ENCODE measurements at places on chromosomes 3 and 15.

- no peak for DNase-seq
Observed at GRCh38 chr3:9183011-9183410, 66.4 kb downstream of the SRGAP3 start.

DNA sequence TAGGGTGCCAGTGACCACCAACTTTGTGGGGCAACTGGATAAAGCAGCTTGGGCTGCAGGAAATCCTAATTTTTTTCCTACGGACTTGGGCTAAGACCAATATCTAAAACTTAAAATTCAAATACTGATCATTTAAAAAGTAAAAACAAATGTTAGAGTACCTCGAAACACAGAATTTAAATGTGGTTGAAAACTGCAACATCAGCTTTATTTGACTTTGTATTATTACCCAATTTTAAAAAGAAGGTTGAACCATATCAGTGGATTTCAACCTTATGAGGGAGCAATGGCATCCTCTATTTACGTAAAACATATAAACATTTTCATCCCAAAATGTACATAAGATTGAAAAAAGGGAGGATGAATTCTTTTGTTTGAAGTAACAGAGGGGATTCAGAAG lies 26.2 kb downstream of the CFAP20DC start:
- no peak for DNase-seq

DNA sequence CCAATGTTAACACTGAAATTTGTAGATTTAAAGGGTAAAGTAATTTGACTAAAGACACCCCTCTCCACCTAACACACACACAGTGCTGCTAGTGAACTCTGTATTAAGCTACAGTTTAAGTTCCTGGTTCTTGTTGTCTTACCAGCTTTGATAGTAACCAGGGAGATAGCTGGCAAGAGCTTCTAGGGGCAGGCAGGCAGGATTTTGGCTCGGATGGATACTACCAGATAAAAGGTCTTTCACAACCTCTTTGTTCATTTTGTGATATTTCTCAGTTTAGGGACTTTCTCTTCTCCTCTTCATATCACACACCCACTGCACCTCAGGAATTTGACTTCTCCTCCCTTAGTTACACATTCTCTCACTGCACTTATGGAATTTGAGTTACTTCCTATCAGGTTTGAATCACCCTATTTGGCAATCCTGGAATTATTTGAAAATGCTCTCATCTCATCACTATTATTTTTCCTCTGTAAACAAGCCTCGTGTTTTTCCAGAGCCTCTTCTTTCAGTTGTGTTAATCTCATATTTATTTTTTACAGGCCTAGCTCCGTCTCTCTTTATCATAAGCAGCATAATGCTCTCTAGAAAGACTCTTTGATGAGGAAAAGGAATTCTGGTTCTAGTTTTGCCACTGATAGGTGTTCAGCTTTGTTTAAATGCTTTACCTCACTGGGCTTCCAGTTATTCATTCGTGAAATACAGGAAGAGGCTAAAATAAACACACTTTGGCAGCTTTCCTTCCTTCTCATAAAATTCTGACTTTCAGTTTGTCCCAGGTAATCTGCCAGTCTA lies 23.0 kb upstream of the CLDN1 start:
- peak; percentile 88 for DNase-seq

- DNase-seq, result no peak
Observed at GRCh38 chr3:105436687-105437086, 70.0 kb downstream of the ALCAM start.

DNA sequence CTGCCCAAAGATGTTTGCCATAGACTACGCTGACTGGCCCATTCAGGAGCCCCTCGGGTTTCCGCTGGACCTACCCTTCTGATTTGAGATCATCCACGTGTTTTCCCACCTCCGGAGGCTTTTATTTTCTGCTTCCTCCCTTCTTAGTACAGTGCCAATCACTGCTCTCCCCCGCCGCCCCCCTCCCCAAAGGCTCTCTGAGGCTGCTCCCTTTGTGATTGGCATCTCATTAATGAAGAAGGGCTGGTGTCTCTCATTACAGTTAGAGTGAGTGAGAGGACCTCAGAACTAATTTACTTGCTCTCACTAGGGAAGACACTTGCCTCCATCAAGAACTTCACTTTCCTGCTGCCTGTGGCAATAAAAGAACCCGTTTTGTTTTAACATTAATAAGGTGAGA lies 284.7 kb upstream of the ICE2 start:
- no peak for DNase-seq
